ENCODE measurements at places on chromosomes 11 and 22. TPM values are rescaled to one million over a fixed set of nuclear protein-coding genes. Genes with fewer than 3 reads are reported as not detected.

DNA sequence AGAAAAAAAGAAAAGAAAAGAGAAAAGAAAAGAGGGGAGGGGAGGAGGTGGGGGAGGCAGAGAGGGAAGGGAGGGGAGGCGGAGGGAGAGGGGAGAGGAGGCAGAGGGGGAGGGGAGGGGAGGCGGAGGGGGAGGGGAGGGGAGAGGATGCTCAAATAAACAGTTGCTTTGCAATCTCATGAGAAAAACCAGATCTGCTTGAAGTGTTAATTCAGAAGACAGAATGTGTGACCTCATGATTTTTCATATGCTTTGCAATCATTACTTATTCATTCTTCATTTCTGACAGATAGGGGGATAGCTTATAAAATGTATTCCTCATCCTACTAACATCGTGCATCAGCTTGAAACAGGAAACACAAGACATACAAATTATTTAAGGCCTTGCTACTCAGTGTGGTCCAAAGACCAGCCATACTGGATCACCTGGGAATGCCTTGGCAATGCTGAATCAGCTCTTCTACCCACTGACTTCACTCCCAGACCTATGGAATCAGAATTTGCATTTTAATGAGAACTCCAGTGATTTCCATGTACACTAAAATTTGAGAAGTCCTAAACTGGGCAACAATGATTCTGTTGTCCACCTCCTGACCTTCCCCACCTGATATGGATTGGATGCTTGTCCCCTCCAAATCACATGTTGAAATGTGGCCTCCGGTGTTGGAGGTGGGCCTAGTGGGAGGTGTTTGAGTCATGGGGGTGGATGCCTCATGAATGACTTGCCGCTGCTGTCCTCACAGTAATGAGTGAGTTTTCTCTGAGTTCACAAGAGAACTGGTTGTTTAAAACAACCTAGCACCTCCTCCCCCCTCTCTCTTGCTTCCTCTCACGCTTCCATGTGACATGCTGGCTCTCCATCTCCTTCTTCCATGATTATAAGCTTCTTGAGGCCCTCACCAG, 69.2 kb downstream of the CCDC34 start:
- DNase-seq, result no peak

Gene PLET1
- total RNA-seq, result not detected

Gene SORL1
- total RNA-seq, result 61.1 TPM

Gene UPK3A
- total RNA-seq, result not detected

DNA sequence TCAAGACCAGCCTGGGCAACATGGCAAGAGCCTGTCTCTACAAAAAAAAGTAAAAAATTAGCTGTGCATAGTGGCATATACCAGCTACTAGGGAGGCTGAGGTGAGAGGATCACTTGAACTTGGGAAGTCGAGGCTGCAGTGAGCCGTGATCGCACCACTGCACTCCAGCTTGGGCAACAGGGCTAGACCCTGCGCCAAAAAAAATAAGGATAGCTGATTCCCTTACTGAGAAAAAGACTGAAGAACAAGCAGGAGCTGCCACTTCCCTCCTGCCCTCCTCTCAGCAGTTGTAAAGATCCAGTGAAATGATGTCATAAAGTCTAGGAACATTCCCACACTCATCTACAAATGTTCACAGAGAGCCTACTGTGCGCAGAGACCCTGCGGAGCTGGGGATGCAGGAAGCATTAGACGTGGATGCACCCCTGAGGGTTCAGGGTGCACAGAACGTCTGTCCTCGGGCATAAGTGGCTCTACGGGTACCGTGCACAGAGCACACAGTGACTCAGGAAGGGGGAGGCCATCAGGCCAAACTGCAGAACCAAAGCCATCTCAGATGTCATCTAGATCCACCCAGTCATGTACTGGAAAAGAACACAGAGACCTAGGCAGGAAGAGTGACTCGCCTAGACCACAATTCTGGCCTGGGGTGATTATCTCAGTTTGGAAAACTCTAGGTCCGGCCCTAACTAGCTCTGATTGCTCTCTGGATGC, 11.7 kb downstream of the SEC14L2 start:
- DNase-seq, result no peak

Gene IGSF9B
- total RNA-seq, result 124 TPM

DNA sequence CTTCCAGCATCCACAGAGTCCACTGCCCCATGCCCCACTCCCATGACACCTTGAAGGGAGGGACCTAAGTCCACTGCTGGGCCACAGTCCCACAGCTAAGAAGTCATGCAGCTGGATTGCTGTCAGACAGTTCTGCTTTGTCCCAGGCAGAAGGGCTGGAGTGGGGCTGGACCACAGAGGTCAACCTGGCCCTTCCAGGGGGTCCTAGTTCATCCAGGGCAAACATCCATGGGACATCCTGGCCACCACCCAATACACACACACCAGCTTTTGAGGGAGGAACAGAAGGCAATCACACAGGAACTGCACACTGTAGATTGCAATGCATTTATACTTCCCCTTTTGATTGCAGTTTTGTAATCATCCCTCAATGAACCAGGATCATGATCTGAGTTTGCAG, 11.3 kb upstream of the APOL4 start:
- DNase-seq, result no peak

Gene SLC22A6
- not detected for total RNA-seq

DNA sequence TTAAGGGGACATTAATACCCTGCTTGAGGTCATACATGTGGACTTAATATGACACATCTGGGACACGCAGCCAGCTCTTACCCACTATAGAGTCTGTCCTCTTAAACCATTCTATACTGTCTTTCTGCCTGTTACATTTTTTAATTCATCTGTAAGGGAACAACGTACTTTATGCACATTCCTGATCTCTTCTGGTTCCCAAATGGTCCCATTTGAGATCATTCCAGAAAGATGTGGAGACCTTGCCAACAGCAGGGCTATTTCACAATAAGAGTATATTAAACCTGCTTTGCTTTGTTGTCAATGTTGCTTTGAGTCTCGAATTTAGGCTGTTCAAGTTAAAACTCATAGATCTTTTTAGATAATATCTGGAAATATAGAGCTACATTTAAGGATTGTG, 332.2 kb upstream of the RAG2 start:
- no peak for DNase-seq

GRCh38 chr11:45262900-45263299, 23.2 kb downstream of the SYT13 start:
- DNase-seq, result no peak

GRCh38 chr11:2529173-2529572, 84.4 kb downstream of the KCNQ1 start:
- DNase-seq, result no peak

Gene P2RX6
- 0.22 TPM for total RNA-seq

Gene CLMP
- 0.09 TPM for total RNA-seq

- DNase-seq, result no peak
Observed at GRCh38 chr11:117647872-117648271, 149.1 kb downstream of the DSCAML1 start.

All from activated CD8-positive, alpha-beta T cell treated with anti-CD3 and anti-CD28 coated beads for 36 hours (primary cell).